Psoas muscle (tissue), 8 donors: ENCODE measurements at places on chromosomes 12 and 14. TPM values are rescaled to one million over a fixed set of nuclear protein-coding genes. Genes with fewer than 3 reads are reported as not detected.

DNA sequence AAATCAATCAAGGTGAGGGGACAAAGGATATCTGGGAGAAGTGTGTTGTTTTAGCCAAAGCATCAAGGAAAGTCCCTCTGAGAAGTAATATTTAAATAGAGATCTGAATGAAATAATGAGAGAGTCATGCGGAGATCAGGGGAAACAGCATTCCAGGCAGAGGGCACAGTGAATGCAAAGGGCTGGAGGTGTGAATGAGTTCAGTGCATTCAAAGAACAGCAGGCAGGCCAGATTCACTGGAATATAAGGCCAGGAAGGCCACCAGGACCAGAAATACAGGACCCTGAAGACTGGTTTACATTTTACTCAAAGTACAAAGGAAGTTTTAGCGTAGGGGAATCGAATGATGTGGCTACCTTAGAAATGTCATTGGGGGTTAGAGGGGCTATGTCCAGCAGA is 436.2 kb upstream of the TMEM132C start:
- H3K4me3 ChIP-seq, result no peak overlapping the region
- H3K4me1 ChIP-seq, result no peaks in the 10 kb centered on the region
- no peak for DNase-seq

DNA sequence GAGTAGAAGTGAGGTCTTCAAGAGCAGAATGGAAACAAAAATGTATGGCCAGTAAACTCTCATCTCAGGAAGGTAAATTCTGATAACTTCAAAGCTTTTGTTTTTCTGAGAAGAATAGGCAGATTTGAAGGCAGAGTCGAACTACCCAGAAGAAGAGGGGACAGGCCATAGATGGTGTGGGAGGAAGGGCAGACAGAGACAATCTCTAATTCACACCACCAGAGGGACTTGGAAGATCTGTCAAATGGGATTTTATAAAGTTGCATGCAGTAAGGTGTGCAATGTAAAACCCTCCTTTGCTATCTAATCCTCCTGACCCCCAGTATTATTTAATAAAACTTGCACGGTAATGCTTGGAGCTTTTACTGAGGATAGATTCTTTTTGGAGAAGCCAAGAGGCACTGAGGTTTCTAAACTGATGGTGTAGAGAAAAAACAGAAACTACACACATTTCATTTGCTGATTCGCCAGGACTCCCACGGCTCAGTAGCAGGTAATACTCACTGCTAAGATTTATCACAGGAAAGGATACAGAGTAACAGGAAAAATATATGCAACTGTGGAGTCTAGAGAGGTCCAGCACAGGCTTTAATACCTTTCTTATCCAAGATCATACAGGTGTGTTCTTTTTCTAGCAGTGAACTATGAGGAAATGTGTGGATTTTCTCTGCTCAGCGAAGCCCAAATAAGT is 18.3 kb downstream of the SLC38A2 start:
- no peak overlapping the region for H3K4me3 ChIP-seq
- H3K4me1 ChIP-seq, result no peaks in the 10 kb centered on the region
- no peak overlapping the region for H3K27ac ChIP-seq
- no peaks in the 10 kb centered on the region for H3K27me3 ChIP-seq

DNA sequence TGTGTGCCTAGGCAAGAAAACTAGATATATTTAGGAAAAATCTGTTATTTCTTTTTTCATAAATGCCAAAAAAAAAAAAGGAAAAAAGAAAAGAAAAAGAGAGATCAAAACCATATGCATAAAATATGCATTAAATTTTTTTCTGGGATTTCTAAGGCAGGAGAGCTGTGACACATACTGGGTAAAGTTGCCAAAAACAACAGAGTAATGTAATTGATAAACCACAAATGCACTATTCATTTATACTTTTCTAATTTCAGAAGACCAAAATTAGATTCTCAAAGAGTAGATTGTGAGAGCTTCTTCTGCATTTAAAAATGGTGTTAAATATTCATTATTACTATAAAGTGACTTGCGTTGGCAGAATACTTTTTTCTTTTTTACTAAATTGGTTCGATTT is 673.8 kb upstream of the MGAT4C start:
- no peaks in the 10 kb centered on the region for H3K36me3 ChIP-seq
- H3K4me1 ChIP-seq, result no peaks in the 10 kb centered on the region
- H3K27me3 ChIP-seq, result no peaks in the 10 kb centered on the region
- H3K4me3 ChIP-seq, result no peak overlapping the region
- no peak for DNase-seq
- H3K27ac ChIP-seq, result no peak overlapping the region

- H3K27ac ChIP-seq, result peak overlapping the region; percentile 9
- DNase-seq, result no peak
- no peak overlapping the region for H3K4me3 ChIP-seq
- no peaks in the 10 kb centered on the region for H3K27me3 ChIP-seq
These were observed 5.2 kb downstream of the KRT86 start for GRCh38 chr12:52279422-52280318.

- H3K27ac ChIP-seq, result no peak overlapping the region
- H3K27me3 ChIP-seq, result no peaks in the 10 kb centered on the region
- no peaks in the 10 kb centered on the region for H3K4me1 ChIP-seq
- no peak for DNase-seq
These were observed 172.2 kb downstream of the SLC41A2 start for GRCh38 chr12:104785886-104786285.

- H3K36me3 ChIP-seq, result no peaks in the 10 kb centered on the region
- H3K27ac ChIP-seq, result no peak overlapping the region
- H3K27me3 ChIP-seq, result no peaks in the 10 kb centered on the region
- H3K4me3 ChIP-seq, result no peak overlapping the region
These were observed 6.2 kb downstream of the MDM1 start for GRCh38 chr12:68325966-68326365.

GRCh38 chr12:80815351-80815750 is 98.6 kb downstream of the MYF5 start:
- no peak for DNase-seq
- H3K27ac ChIP-seq, result no peak overlapping the region
- H3K27me3 ChIP-seq, result no peaks in the 10 kb centered on the region
- H3K36me3 ChIP-seq, result no peaks in the 10 kb centered on the region
- no peaks in the 10 kb centered on the region for H3K4me1 ChIP-seq

- H3K27ac ChIP-seq, result no peak overlapping the region
- H3K27me3 ChIP-seq, result no peaks in the 10 kb centered on the region
- no peaks in the 10 kb centered on the region for H3K36me3 ChIP-seq
- no peak overlapping the region for H3K4me3 ChIP-seq
- no peak for DNase-seq
These were observed 173.4 kb upstream of the PZP start for GRCh38 chr12:9381619-9382018.

DNA sequence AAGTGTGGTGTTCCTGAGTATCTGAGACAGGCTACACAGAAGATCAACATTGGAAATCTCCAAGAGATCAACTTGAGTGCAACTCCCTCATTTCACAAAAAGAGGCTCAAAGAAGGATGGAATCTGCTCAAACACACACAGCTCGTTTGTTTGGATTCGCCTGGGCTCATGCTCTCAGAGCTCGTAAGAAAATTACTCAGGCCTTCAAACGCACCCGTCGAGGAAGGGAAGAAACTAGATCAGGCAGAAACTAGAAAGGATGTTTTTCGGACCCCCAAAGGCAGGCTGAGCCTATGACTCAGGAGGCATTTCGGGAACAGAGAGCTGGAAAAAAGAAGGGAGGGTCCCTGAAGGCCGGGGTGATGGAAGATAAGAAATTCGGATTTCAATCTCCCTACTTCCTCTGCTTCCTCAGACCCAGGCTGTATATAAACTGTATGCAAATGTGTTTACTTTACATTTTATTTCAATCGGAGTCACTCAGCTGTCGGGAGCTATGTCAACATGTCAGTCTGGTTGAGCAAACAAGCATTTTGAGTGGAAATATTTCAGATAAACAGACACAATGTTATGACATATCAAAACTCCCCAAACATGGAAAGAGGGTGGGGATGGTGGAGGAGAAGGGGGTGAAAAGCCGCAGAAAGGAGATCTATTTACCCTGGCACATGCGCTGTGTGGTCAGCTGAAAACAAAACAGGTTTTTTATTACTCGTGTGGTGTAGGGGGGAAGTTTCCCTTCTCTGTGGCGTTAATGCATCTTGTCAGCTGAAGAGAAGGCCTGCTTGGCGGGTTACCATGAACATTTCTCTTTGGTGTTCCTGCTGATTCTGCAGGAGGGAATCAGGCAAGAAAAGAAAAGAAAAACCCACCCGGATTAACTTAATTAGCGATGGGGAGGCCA is 129.1 kb upstream of the TBX3 start:
- H3K27me3 ChIP-seq, result no peaks in the 10 kb centered on the region
- H3K4me1 ChIP-seq, result no peaks in the 10 kb centered on the region
- H3K36me3 ChIP-seq, result no peaks in the 10 kb centered on the region
- no peak for DNase-seq

DNA sequence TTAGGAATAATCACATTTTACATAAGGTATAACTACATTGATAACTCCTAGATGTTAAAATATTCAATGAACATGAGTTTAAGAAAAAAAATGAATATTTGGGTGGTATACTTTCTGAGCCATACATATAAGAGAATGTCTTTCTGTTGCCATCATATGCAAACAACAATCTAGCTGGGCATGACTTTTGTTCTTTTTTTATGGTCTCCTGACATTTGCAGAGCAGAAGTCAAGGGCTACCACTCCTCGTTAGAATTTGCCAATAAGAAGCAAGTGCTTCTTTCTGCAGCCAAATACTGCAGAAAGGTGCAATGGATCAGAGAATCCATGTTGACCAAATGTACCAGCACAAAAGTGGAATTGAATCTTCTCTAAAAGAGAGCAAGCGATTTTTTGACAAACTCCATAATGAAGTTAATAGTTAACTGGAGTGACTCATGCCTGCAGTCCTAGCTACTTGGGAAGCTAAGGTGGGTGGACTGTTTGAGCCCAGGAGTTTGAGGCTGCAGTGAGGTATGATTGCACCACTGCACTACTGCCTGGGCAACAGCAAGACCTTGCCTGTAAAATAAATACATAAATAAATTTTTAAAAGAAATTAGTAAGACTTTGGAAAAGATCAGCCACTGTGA is 25.5 kb upstream of the CCDC91 start:
- H3K4me1 ChIP-seq, result no peaks in the 10 kb centered on the region
- H3K36me3 ChIP-seq, result no peaks in the 10 kb centered on the region
- DNase-seq, result no peak
- no peak overlapping the region for H3K4me3 ChIP-seq
- no peak overlapping the region for H3K27ac ChIP-seq

- peak; percentile 60 for DNase-seq
- H3K36me3 ChIP-seq, result no peaks in the 10 kb centered on the region
- H3K27me3 ChIP-seq, result peaks cover 15% of the 10 kb centered on the region
- H3K4me3 ChIP-seq, result peak overlapping the region; percentile 62
- H3K27ac ChIP-seq, result no peak overlapping the region
- H3K4me1 ChIP-seq, result peaks cover 22% of the 10 kb centered on the region
These were observed 573 bp downstream of the CKB start for GRCh38 chr14:103521951-103522563.

DNA sequence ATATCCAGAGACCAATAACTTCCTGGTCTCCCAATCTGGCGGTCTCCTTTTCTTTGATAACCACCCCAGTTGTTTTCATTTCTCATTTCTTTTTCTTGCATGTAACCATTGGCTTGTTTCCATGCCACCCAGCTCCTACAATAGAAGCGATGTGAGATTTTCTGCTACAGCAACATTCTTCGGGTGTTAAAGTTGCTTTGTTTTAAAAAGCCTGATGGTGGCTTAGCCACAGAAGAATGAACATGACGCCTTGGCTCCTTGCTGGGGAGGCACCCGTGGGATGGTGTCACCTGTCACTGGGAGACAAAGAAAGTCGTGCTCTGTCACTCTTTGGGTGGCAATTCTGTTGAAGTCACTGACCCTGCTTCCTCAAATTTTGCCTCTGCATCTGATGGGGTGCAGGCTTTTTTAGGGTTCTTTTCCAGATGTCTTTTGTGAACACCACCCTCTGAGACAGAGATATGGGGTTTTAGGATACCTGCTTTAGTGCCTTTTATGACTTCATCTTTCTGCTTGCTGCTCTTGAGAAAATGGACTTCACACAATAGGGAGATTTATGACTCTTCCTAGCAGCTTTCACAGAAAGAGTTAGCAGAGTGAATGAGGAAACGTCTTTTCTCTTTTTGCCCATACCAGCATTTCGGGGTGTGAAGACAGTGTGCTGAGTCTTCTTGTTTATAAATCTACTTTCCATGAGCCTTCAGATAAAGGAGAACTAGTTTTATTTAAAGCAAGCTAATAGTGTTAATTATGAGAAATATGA is 265.3 kb upstream of the TBX3 start:
- no peak overlapping the region for H3K4me3 ChIP-seq
- H3K27me3 ChIP-seq, result no peaks in the 10 kb centered on the region
- no peak overlapping the region for H3K27ac ChIP-seq
- no peaks in the 10 kb centered on the region for H3K36me3 ChIP-seq
- no peak for DNase-seq

BDKRB2 gene
- 0.49 TPM for total RNA-seq

RFC5 gene
- 3.8 TPM for total RNA-seq

TRIAP1 gene
- total RNA-seq, result 37.0 TPM

CEBPE gene
- total RNA-seq, result 0.22 TPM

CCNB1IP1 gene
- total RNA-seq, result 11.9 TPM

PRIMA1 gene
- 0.77 TPM for total RNA-seq

TTC6 gene
- not detected for total RNA-seq

GLI1 gene
- 0.07 TPM for total RNA-seq

RFX4 gene
- 0.56 TPM for total RNA-seq

CARMIL3 gene
- total RNA-seq, result 0.04 TPM

TCL1B gene
- not detected for total RNA-seq
